ENCODE measurements at places on chromosomes 3 and 15. TPM values are rescaled to one million over a fixed set of nuclear protein-coding genes. Genes with fewer than 3 reads are reported as not detected.

GRCh38 chr15:77617476-77618230 lies 15.1 kb downstream of the LINGO1 start:
- peaks cover 4% of the 10 kb centered on the region for H3K36me3 ChIP-seq
- DNase-seq = no peak

DNA sequence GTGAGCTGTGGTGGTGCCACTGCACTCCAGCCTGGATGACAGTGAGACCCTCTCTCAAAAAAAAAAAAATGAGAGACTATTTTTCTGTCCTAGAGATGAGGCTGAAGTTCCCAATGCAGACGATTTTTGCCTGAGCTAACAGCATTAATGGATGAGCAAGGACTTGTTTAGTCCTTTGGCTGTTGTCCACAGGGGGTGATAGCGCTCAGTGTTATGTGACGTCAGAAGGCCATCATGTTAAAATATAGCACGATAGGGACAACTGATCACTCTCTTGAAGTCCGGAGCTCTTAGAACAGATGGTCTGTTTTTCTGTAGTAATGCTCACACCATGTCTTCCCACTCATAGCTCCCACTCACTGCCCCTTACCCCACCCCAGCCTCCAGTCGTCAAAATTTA lies 6.8 kb downstream of the TRNT1 start:
- H3K27me3 ChIP-seq = no peaks in the 10 kb centered on the region
- no peak overlapping the region for H3K4me3 ChIP-seq
- no peak overlapping the region for H3K27ac ChIP-seq

Gene CFAP100
- total RNA-seq = 1.1 TPM

DNA sequence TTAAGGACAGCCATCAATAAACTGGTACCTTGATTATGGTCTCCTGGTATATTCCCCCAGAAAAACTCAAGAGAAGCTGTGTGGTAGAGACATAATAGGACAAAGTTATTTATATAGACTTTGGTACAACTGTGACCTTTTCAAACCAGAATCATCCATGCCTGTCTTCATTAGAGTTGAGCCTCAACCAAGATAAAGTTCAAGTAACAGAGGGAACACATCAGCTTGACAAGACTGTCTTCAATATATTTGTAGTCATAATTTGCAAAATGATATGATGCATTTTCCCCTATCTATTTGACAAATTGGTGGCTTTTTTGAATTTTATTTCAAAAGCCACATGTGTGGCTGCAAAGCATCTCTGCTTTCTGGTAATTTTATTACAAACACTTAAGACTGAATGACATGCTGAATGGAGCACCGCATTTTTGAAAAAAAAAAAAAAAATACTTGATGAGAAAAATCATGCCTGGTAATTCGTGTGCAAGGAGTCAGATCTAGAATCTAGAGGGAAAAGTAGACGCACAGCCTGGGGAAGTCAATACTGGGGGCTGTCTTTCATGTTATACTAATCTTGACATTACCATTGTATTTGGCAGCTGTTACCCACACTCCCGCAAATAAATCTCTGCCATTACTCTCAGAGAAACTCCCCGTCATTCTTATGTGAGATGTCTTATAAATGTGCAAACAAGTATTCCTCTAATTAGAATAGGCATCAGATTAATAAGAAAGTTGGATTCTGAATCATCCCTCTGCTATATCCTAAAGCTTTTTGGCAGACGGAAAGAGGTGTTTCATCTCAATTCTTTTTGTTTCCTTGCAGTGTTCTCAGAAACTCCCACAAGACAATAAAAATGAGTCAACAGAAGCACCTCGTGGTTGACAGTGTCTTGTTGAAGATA lies 554.8 kb upstream of the CBLB start:
- H3K27ac ChIP-seq = no peak overlapping the region
- no peaks in the 10 kb centered on the region for H3K27me3 ChIP-seq
- no peak for DNase-seq
- no peaks in the 10 kb centered on the region for H3K36me3 ChIP-seq
- peaks cover 4% of the 10 kb centered on the region for H3K4me1 ChIP-seq

- no peaks in the 10 kb centered on the region for H3K27me3 ChIP-seq
- no peaks in the 10 kb centered on the region for H3K4me1 ChIP-seq
- peaks cover 2% of the 10 kb centered on the region for H3K36me3 ChIP-seq
- H3K27ac ChIP-seq = no peak overlapping the region
- no peak for DNase-seq
These were observed 84.8 kb upstream of the ARRDC4 start for GRCh38 chr15:97875513-97876280.

GRCh38 chr3:112555535-112556170 lies 6.1 kb downstream of the ATG3 start:
- peaks cover 23% of the 10 kb centered on the region for H3K4me1 ChIP-seq
- peaks cover 7% of the 10 kb centered on the region for H3K36me3 ChIP-seq
- no peaks in the 10 kb centered on the region for H3K27me3 ChIP-seq
- DNase-seq = no peak
- no peak overlapping the region for H3K27ac ChIP-seq

- peaks cover 21% of the 10 kb centered on the region for H3K4me1 ChIP-seq
- no peak for DNase-seq
- H3K27me3 ChIP-seq = no peaks in the 10 kb centered on the region
- no peaks in the 10 kb centered on the region for H3K36me3 ChIP-seq
- no peak overlapping the region for H3K27ac ChIP-seq
- H3K4me3 ChIP-seq = no peak overlapping the region
These were observed 32.2 kb downstream of the ARMC8 start for GRCh38 chr3:138219255-138219654.

DNA sequence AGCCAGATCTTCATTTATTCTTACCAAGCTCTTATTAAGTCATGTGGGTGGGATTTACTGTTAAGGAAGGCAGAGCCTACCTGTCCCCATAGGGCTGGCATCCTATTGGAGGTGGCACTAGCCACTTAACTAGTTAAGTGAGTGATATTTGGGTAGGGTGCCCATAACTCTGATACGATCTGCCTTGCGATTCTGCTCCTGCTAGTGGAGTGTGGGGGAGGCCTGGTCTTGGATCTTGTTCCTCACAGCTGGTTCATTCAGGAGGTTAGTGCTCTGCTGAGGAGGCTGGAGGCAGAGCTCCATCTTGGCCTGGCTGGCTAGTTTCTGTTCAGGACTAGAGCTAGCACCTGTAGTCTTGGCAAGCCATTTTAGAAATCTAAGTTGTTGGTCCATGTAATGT lies 9.3 kb downstream of the BAHD1 start:
- H3K27ac ChIP-seq = no peak overlapping the region
- no peaks in the 10 kb centered on the region for H3K27me3 ChIP-seq
- no peak overlapping the region for H3K4me3 ChIP-seq
- no peaks in the 10 kb centered on the region for H3K36me3 ChIP-seq
- peaks cover 49% of the 10 kb centered on the region for H3K4me1 ChIP-seq

Gene SH3GL3
- total RNA-seq = 1.4 TPM

Gene TMEM44
- 37.3 TPM for total RNA-seq

GRCh38 chr15:93028632-93029213 lies 60.3 kb downstream of the RGMA start:
- H3K27me3 ChIP-seq = peaks cover 19% of the 10 kb centered on the region
- no peak for DNase-seq
- peak overlapping the region; percentile 61 for H3K4me3 ChIP-seq
- H3K27ac ChIP-seq = no peak overlapping the region
- peaks cover 32% of the 10 kb centered on the region for H3K36me3 ChIP-seq

GRCh38 chr3:175716446-175716845 lies 857.3 kb downstream of the NAALADL2 start:
- DNase-seq = no peak
- no peak overlapping the region for H3K27ac ChIP-seq
- H3K27me3 ChIP-seq = no peaks in the 10 kb centered on the region

Gene KIF15
- 49.0 TPM for total RNA-seq

- H3K36me3 ChIP-seq = no peaks in the 10 kb centered on the region
- no peaks in the 10 kb centered on the region for H3K27me3 ChIP-seq
- DNase-seq = no peak
- H3K4me3 ChIP-seq = no peak overlapping the region
- H3K4me1 ChIP-seq = no peaks in the 10 kb centered on the region
These were observed 230.8 kb downstream of the EBLN2 start for GRCh38 chr3:73292220-73292619.

DNA sequence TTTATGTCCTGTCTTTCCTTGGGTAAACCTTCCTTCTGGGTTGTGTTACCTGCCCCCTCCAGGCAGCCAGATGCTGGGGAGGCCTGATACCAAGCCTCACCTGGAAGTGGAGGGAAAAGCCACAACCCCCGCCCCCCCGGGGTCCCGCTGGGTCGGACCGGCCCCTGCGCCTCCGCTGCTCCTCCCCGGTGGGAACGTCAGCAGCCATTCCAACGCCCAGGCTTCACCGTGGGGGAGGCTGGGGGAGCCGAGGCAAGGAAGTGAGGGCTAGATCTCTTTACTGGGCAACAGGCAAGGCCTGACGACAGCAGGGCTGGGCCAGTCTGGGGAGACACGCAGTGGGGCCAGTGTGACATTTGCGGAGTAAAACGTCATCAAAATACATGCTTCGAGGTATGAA lies 53.0 kb upstream of the SNRPA1 start:
- peaks cover 2% of the 10 kb centered on the region for H3K27me3 ChIP-seq
- H3K4me1 ChIP-seq = peaks cover 17% of the 10 kb centered on the region
- H3K4me3 ChIP-seq = no peak overlapping the region
- no peaks in the 10 kb centered on the region for H3K36me3 ChIP-seq

Gene C3orf49
- not detected for total RNA-seq

DNA sequence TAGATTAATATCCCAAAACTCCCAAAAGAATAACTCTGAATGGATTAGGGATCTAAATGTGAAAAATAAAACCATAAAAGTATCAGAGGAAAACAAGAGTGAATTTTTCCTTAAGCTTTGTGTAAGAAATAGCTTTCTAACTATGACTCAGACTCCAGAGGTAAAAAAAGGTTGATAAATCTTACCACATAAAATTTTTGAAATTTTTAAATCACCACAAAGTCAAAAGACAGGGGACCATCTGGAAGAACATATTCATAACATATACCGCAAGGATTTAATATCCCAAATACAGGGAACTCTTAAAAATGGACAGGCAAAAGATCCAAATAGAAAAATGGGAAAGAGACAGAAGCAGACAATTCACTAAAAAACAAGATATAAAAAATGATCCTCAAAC lies 145.0 kb downstream of the ARNT2 start:
- peaks cover 24% of the 10 kb centered on the region for H3K36me3 ChIP-seq
- no peak overlapping the region for H3K4me3 ChIP-seq
- no peaks in the 10 kb centered on the region for H3K4me1 ChIP-seq
- no peak overlapping the region for H3K27ac ChIP-seq
- H3K27me3 ChIP-seq = no peaks in the 10 kb centered on the region
- DNase-seq = no peak

Gene LEO1
- total RNA-seq = 32.7 TPM

- no peak overlapping the region for H3K27ac ChIP-seq
- no peak for DNase-seq
- H3K27me3 ChIP-seq = no peaks in the 10 kb centered on the region
- no peaks in the 10 kb centered on the region for H3K36me3 ChIP-seq
- no peaks in the 10 kb centered on the region for H3K4me1 ChIP-seq
- H3K4me3 ChIP-seq = no peak overlapping the region
These were observed 1278.0 kb downstream of the OTOL1 start for GRCh38 chr3:162774613-162775100.

GRCh38 chr3:88810455-88810854 lies 297.0 kb upstream of the EPHA3 start:
- H3K4me3 ChIP-seq = no peak overlapping the region
- H3K27me3 ChIP-seq = no peaks in the 10 kb centered on the region
- no peaks in the 10 kb centered on the region for H3K36me3 ChIP-seq
- DNase-seq = no peak
- no peaks in the 10 kb centered on the region for H3K4me1 ChIP-seq

GRCh38 chr15:55555089-55555488 lies 33.1 kb downstream of the PYGO1 start:
- no peaks in the 10 kb centered on the region for H3K4me1 ChIP-seq
- H3K27me3 ChIP-seq = no peaks in the 10 kb centered on the region
- H3K36me3 ChIP-seq = peaks cover 43% of the 10 kb centered on the region

DNA sequence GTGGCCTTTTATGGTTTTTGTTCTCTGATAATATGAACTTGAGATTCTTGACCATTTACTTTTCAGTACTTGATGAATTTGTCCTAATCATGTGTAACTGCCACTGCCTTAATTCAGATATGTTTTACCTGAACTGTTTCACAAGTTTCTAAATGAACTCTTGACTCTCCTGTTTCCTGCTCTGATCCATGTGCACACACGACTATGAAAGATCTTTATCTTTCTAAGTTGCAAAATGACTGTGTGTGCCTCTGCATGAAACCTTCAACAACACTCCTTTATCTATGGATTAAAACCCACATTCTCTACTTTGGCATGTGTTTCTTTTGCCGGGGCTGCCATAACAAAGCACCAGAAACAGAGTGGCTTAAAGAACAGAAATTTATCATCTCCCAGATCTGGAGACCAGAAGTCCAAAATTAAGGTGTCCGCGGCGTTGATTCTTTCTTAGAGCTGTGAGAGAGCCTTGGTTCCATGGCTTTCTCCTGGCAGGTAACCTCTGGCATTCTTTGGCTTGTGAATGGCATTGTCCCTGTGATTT lies 275.0 kb downstream of the ADAMTSL3 start:
- H3K27me3 ChIP-seq = peaks cover 6% of the 10 kb centered on the region
- H3K4me1 ChIP-seq = no peaks in the 10 kb centered on the region
- peaks cover 3% of the 10 kb centered on the region for H3K36me3 ChIP-seq
- no peak overlapping the region for H3K27ac ChIP-seq
- no peak for DNase-seq

Gene TOPBP1
- 58.8 TPM for total RNA-seq

GRCh38 chr15:59438625-59439290 lies 772 bp downstream of the FAM81A start:
- DNase-seq = no peak
- H3K27me3 ChIP-seq = peaks cover 58% of the 10 kb centered on the region
- no peak overlapping the region for H3K27ac ChIP-seq
- H3K4me1 ChIP-seq = peaks cover 23% of the 10 kb centered on the region

- H3K4me1 ChIP-seq = no peaks in the 10 kb centered on the region
- H3K27ac ChIP-seq = no peak overlapping the region
- H3K4me3 ChIP-seq = no peak overlapping the region
- no peak for DNase-seq
These were observed 870.3 kb downstream of the NAALADL2 start for GRCh38 chr3:175729466-175729865.

DNA sequence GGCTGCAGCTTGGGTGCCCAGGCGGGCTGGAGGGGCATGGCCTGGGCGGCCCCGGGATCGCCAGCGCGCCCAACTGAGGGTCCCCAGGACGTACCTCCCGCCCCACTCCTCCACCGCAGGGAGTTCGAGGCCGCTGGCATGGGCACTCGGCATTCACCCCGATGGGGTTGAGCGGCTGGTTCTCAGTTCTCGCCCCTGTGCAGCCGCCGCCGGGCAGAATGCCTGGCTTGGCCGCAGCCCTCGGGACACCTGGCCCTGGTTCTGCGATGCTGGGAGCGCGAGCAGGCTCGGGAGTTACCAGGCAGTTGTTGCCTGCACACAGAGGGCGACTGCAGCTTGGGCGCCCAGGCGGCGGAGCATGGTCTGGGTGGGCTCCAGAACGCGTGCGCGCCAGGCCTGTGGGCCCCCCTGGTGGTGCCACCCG lies 121.4 kb downstream of the LMLN start:
- H3K27me3 ChIP-seq = peaks cover 78% of the 10 kb centered on the region
- no peak overlapping the region for H3K4me3 ChIP-seq
- DNase-seq = peak; percentile 5
- H3K4me1 ChIP-seq = peaks cover 7% of the 10 kb centered on the region
- H3K27ac ChIP-seq = no peak overlapping the region

Data from neural crest cell (in vitro differentiated cells).